ENCODE measurements at places on chromosomes 1 and 21.
A peak's percentile ranks its signal among the peaks of the same experiment; 100 is the strongest.

- DNase-seq: no peak
Observed at GRCh38 chr1:40241362-40241761, 6.4 kb upstream of the TMCO2 start.

DNA sequence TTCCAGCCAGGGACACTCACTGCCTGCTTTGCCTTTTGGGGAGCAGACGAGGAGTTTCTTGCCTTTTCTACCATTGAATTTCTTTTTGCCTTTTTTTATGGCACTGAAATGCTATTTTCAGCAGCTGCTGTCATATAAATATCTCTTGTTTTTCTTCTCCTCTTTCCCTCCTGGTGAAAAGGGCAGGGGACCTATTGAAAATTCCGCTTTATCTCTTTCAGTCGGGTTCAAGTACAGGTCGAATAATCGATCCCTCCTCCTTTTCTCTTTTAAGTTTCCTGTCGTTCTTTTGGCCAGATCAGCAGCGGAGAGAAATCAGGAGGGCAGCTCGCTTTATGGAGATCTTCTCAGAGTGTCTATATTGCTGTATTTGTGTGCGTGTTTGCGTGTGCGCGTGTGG lies 67.4 kb upstream of the CASZ1 start:
- DNase-seq: no peak

DNA sequence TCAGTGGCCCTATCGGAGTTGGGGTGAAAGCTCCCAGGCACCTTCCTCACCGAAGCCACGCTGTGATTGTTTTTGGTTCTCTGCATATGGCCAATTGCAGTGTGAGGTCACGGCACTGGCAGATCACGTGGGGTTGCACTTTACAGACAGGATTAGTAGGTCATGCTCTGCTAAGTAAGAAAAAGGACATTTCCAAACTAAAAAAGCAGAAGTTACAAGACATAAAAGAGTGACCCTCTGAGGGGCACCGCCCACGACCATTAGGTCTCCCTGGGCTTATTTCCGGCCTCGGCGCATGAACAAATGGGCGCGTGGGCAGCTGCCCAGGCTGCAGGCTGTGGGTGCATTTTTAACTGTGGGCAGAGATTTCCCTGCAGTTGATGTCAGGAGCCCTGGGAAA lies 2.0 kb downstream of the CAPN9 start:
- DNase-seq: no peak

GRCh38 chr1:198686069-198686728 lies 47.4 kb downstream of the PTPRC start:
- DNase-seq: peak; percentile 36

- no peak for DNase-seq
Observed at GRCh38 chr21:41091616-41092015, 76.3 kb upstream of the BACE2 start.

GRCh38 chr1:6935361-6935883 lies 150.2 kb downstream of the CAMTA1 start:
- DNase-seq: no peak

DNA sequence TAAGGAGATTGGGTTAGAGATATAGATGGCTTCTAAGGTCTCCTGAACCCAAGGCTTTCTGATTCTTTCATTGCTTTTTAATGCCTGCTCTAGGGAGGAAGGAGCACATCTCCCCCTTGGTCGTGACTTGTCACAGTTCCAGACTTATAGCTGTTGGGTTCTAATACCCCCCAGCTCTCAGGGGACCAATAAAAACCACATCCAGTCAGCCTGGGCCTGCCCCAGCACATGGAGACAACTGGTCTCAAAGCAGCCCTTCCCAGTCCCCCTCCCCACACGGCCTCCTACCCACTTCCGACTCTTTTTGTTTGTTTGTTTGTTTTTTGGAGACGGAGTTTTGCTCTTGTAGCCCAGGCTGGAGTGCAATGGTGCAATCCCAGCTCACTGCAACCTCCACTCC lies 23.3 kb downstream of the QSOX1 start:
- DNase-seq: no peak

DNA sequence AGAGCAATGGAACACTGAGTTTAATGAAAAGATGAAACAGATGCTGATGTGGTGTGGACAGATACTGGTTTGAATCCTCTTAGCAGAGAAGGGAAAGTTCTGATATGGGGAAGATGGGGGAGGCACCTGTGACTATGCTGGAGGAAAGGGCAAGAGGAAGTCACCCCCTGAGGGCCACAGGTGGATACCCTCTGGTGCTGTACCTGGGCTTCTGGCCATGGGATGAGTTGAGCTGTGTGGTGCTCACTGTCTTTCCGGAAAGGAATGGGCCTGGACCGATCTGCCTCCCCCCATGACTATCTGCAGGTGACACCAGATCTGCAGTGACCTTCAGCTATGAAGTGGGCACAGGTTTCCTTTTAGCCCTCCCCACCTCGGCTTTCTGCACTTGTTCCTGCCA lies 52.4 kb downstream of the IER5 start:
- no peak for DNase-seq

- no peak for DNase-seq
Observed at GRCh38 chr1:47229886-47230691, 1.9 kb downstream of the TAL1 start.

- no peak for DNase-seq
Observed at GRCh38 chr1:234297668-234298067, 75.6 kb upstream of the COA6 start.

- DNase-seq: no peak
Observed at GRCh38 chr1:88560621-88561020, 123.5 kb upstream of the PKN2 start.

- DNase-seq: no peak
Observed at GRCh38 chr21:34611528-34611927, 3.4 kb downstream of the RCAN1 start.

DNA sequence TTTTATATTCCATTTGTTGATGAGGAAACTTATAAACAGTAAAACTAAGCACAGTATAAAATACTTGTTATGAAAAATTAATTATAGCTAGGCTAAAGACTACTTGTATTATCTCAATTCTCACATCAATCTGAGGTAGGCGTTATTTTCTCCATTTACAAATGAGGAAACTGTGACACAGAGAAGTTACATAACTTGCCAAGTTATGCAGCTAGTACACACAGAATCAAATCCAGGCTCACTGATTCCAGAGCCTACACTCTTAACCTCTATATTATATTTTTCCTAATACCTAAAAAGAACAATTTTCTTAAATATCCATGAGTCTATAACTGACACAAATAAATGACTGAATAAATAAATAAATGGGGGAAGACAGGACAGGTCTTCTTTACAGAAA lies 11.2 kb upstream of the VPS45 start:
- no peak for DNase-seq

- DNase-seq: peak; percentile 11
Observed at GRCh38 chr1:175498002-175498401, 245.4 kb downstream of the TNR start.

DNA sequence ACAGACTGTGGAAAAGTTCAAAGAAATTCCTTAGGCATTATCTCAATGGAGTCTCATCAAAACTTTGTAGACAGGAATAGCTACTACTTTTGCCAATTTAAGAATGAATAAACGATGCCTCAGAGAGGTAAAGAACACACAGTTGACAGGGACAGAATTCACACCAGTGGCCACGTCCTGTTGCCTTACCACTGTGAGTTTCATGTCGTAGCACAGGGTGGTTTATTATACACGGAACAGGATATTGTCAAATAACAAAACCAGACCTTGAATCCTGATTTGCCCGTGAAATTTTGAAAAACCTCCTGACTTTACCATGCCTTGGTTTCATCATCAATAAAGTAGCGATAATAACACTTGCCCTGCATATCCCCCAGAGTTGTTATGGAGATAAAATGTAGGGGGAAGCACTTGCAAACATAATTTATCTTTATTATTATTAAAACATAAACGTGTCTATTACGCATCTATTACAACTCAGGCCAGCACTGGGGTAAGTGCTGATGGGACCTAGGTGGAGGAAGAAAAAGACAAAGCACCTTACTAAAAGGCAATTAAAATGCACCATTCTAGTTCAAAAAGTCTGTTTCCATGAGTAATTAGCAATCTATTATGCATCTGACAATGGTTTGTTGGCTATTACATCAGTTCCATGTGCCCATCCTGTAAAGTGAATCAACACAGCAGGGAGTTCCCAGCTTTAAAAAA lies 408.1 kb upstream of the RUNX1 start:
- no peak for DNase-seq
